CD4-positive, alpha-beta T cell treated with Interleukin-4 for 1 hour (primary cell): ENCODE measurements at places on chromosomes 3 and 15.

GRCh38 chr3:674116-674515 is 418.7 kb upstream of the CNTN6 start:
- DNase-seq, result no peak

DNA sequence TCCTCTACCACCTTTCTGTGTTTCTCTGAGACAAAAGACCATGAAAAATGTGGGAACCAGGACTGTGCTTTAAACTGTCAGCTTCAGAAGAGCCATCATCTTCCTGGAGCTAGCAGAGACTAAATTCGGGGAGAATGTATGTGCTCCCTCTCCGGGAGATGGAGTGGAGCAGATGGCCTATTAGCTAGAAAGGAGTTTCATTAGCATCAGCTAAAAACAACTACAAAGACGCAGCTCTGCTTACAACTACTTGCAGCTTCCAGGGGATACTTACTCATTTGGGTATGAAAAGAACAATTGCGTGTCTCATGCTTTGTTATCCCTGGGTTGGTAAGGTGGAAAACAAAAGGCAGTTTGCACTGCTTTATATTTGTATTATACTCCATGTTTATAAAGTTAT is 159.6 kb downstream of the MFSD1 start:
- DNase-seq, result no peak

GRCh38 chr3:97010881-97011657 is 196.7 kb downstream of the EPHA6 start:
- DNase-seq, result no peak

DNA sequence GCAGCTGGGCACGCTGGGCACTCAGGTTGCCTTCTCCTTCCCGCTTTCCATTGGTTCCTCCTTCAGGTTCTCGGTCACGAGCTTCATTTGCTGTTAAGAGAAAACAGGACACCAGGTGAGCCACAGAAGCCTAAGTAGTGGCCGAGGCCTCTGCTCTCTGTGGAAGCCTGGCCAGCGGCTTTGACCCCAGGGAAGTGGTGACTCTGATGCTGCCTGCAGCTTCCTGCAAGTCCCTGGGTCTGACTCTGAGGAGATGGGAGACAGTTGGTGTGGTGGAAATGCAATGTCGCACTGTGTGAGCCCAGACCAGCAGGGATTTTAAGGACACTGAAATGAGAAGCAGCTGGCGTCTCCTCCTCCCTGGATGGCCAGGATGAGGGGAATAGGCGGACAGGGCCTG is 80.5 kb downstream of the SNRK start:
- no peak for DNase-seq
